GM04504 (cell line): ENCODE measurements at places on chromosomes 2 and 18.

GRCh38 chr2:219199470-219200211, 6.9 kb upstream of the ZFAND2B start:
- DNase-seq: no peak

GRCh38 chr2:108396845-108397244, 19.1 kb downstream of the SULT1C4 start:
- DNase-seq: peak; percentile 16

- DNase-seq: no peak
Measured at GRCh38 chr18:21389903-21390302, 147.9 kb downstream of the GREB1L start.

DNA sequence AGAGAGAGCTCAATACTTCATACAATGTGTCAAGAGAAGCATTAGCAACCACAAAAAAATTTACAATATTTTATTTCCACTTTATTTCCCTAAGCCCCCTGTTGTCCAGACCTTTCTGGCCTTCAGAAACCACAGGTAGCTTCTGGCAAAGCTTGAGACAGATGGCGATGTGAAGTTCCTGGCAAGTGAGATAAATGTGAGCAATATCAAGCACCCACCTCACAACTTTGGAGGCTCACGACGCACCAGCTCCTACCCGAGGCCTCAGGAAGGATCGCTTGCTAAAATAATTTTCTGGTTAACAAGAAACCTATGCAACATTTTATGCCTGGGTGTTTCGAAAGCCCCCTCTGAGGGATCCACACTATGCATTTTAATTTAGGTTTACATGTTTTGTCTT, 158.1 kb upstream of the CHAC2 start:
- no peak for DNase-seq

DNA sequence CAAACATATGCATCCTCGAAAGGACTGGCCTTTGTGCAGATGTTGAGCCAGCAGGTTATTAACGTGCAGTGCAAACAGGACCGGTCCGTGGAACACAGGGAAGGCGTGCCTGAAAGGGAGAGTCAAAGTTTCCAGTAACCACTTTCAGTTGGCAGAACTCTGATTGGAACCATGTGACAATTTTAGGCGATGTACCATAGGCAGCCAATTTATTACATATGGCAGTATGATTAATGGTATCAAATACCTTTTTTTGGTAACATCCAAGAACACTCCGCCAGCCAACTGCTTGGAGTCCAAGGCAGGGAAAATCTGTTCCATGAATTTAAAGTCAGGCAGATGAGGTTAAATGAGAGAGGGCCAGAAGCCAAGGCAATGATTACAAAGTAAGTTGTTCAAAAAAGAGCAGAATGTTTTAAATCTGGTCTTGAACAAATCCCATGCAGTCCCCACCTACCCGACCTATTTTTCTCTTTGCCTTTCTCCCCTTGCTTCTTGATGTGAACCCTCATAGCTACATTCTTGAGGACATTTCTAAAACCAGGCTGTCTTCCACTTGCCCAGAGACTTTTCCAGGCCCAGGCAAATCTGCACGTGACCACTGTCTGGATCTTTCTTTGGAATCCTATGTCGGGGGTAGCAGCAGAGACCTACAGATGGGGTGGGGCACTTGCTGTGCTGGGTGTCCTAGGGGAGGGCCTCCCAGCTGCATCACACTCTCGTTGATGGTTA, 351.7 kb downstream of the HRH4 start:
- DNase-seq: no peak

- no peak for DNase-seq
Measured at GRCh38 chr18:58429442-58429841, 199.4 kb downstream of the ALPK2 start.

DNA sequence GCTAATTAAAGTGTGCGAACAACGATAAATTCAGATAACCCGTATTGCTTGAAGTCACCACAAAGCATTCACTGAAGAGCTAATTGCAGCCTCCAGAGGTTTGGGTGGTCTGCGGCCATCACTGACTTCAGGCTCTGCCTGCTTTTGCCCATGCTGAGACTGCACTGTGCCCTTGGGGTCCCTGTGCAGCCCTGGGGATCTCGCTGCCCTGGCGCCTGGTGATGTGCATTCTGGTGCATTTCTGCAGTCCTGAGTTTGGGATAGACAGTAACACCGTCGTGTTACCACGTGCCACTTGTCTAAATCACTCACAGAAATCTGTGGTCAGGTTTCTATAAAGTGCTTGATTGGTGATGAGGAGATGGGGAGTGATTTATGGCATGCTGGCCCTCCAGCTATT, 27.6 kb downstream of the LDLRAD4 start:
- no peak for DNase-seq

- DNase-seq: no peak
Measured at GRCh38 chr2:101383016-101383541, 4.2 kb downstream of the CREG2 start.

- no peak for DNase-seq
Measured at GRCh38 chr2:2756886-2757285, 425.8 kb upstream of the MYT1L start.

DNA sequence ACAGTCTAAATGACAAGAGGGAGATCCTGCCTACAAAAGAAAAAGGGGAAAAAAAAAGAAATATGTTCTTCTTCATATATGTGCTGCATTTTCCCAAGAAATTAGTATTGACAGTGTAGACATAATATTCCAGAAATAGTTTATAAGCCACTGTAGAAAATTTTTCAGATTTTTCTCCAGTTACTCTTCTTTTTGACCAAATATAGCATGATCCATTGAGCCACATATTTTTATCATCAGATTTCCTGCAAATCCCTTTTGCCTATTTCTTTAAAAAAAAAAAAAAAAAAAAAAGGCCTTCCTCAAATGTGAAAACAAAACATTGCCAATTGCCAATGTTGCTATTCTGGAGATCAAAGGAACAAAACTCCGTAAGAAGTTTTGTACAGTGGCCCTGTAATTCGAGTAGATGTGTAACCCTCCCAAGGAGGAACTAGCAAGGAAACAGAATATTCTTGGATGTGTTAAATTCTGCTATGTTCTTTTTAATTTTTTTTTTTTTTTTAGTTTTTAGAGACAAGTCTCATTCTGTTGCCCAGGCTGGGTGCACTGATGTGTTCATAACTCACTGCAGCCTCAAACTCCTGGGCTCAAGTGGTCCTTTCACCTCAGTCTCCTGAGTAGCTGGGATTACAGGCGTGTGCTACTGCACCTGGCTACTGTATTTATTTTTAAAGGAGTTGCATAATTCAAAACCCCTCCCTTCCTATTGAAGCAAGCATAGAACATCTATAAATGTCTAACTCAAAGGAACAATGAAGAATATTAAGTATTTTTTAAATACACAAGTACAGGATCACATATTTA, 12.5 kb upstream of the CABYR start:
- DNase-seq: no peak

GRCh38 chr2:225010804-225011203, 31.5 kb downstream of the DOCK10 start:
- DNase-seq: no peak

DNA sequence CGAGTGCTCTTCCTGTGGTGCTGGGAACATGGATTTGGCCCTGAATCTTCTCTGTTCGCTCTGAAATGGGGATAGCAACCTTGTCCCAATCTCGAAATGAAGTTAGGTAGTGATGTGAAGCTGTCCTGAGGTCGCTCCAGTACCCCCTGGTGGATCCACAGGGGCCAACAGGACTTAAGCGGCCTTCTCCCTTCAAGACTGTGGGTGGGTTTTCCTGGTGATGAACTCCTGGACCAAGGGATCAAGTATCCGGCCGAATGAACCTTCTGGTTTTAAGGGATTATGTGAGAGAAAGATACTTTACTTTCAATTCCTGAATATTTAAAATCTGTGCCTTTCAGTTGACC, 156.5 kb downstream of the NAPG start:
- DNase-seq: no peak

DNA sequence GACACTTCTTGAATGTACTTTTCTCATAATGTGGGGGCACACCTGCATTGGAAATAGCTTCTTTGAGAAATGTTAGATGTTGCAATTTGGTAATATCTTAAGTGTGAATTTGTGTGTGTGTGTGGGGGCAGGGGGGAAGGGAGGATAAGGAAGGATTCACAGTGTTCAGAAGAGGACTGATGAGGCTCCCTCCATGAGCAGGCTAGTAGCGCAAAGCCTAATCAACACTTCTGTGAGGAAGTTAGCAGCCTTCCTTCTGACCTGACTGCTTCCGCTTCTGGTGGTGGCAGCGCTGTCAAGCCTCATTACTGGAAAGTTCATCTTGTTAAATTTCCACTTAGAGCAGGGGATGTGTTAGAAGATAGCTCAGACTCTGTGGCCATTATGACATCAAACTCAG, 295.4 kb upstream of the SPRED2 start:
- DNase-seq: no peak

DNA sequence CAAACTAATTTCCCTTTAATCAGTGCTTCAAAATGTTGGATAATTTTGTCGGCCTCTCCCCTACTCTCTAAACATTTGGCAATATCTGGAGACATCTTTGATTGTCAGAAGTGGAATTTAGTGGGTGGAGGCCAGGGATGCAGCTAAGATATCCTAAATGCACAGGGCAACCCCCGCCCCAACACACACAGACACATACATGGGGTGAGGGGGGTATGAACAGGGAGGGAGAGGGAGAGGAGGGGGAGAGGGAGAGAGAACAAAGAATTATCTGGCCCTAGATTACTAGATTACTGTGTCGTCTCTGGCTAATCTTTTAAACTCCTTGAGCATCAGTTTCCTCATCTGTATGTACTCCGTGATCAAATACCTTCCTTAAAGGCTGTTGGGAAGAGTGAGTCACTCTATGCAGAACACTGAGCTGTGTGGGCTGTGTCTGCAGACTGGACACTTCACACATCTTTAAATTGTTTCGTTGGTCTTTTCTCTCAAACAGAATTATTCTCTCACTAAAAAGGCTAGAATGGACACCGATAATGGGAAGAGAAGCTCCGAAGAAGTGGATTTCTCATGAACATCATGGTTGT, 2.9 kb downstream of the RNF149 start:
- DNase-seq: no peak

GRCh38 chr2:130920415-130921163, 83.9 kb downstream of the ARHGEF4 start:
- peak; percentile 24 for DNase-seq

DNA sequence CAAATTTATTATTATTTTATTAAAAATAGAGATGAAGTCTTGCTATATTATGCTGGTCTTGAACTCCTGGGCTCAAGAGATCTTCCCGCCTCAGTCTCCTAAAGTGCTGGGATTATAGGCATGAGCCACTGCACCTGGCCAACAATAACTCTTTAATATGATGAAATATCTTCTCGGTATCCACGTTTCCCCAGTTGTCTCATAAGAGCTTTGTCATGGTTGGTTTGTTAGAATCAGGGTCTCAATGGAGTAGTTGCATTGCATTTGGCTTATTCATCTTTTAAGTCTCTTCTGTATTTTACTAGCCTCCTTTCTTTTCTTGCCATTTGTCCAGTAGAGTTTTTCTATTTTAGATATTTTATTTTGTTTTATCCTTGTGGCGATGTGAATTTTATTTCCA, 32.7 kb upstream of the DLX2 start:
- no peak for DNase-seq

- DNase-seq: no peak
Measured at GRCh38 chr18:7021994-7022840, 95.4 kb downstream of the LAMA1 start.

- no peak for DNase-seq
Measured at GRCh38 chr2:226581004-226581403, 218.6 kb downstream of the IRS1 start.

GRCh38 chr2:230537531-230537976, 121.6 kb downstream of the SP100 start:
- no peak for DNase-seq

DNA sequence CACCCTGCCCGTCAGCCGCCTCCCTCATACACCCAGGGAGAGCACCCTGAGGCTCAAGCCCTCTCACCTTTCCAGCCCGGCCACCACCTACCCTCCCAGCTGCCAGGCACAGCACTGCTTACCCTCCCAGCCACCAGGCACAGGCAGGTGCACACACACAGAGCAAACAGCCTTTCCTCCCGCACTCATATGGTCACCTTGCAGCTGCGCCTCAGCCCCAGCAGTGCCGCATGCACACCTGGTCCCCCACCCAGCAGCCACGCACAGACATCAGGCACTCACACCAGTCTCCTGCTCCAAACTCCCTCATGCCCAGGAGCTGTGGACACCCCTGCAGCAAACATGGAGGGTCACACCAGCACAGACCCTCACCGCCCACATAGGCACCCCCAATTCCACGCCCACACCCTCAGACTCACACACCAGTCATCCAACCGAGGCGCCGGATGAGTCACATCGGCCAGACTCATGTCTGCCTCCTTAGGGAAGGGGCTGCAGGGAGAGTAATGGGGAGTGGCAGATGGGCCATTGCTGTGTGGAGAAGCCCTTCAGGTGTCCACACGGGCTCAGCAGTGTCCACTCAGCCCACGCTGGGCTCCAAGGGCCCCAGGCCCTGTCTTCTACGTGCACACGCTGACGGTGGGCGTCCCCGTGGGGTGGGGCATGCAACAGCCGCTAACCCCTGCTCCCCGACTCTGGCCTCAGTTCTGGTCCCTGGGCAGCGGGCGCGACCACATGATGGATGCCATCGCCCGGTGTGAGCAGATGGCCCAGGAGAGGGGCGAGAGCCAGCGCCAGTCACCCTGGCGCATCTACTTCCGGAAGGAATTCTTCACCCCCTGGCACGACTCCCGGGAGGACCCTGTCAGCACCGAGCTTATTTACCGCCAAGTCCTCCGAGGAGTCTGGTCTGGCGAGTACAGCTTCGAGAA, 22.3 kb upstream of the GPR17 start:
- no peak for DNase-seq

DNA sequence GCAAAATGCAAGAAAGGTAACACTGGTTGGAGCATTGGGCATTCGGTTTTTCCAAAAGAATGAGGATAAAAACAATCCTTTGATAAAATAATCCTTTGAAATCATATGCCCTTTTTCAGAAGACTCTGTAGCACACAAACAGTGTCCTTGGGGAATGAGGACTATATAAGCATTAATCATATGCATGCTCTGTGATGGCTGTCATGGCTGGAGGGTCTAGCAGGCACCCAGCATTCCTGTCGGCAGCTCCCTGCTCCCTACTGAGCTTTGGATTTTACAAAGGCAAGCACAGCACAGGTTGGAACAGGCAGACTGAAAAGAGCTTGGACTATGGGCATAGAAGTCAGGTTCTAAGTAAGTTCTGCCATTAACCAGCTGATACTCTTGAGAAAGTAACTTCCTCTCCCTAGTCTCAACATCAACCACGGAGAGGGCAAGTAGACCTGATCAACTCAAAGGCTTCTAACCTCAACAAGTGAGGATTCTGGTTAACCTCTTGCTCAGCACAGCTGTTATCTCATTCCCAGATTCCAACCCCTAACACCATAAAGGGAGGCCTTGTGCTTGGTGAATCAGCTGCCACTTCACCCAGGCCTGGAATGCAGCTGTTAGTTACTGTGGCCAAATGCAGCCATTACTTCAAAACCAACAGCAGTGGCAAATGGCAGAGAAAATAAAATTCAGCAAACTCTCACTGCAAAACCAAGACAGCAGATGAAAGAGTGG, 29.5 kb downstream of the GALNT14 start:
- no peak for DNase-seq
